ENCODE measurements at places on chromosomes 2 and 18.

DNA sequence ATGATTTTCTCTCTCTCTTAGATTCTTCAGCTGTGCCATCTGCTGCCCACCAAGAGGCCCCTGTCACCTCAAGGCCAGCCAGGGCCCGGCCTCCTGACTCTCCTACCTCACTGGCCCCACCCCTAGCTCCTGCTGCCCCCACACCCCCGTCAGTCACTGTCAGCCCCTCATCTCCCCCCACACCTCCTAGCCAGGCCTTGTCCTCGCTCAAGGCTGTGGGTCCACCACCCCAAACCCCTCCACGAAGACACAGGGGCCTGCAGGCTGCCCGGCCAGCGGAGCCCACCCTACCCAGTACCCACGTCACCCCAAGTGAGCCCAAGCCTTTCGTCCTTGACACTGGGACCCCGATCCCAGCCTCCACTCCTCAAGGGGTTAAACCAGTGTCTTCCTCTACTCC, 9.4 kb upstream of the GMPPA start:
- DNase-seq: no peak

- no peak for DNase-seq
These were observed 121.3 kb upstream of the NRXN1 start for GRCh38 chr2:51153236-51153635.

DNA sequence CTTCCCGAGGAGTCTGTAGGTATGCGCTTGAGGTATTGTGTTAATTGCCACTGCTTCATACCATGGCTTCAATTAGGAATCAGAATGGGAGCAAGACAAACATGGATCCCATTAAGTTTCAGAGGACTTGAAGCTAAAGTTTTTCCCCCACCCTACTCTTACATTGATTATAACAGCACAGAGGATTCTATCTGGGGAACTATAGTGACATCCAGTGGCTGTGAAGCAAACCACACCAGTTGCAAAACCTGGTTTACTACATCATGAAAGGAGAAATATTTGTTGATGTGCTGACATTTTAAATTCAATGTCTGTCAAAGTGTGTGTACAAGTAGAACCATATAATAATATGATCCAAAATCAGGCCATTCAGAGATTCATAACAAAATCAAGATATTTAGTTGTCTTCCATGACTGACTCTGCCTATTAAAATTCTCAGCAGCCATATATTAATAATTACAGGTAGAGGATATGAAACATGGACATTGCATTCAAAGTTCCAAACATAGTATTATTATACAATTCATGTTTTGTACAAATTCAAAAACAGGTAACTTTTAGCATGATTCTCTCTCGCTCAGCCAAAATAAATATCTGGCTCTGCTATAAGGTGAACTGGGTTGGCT, 82.9 kb downstream of the GRB14 start:
- DNase-seq: peak; percentile 28

DNA sequence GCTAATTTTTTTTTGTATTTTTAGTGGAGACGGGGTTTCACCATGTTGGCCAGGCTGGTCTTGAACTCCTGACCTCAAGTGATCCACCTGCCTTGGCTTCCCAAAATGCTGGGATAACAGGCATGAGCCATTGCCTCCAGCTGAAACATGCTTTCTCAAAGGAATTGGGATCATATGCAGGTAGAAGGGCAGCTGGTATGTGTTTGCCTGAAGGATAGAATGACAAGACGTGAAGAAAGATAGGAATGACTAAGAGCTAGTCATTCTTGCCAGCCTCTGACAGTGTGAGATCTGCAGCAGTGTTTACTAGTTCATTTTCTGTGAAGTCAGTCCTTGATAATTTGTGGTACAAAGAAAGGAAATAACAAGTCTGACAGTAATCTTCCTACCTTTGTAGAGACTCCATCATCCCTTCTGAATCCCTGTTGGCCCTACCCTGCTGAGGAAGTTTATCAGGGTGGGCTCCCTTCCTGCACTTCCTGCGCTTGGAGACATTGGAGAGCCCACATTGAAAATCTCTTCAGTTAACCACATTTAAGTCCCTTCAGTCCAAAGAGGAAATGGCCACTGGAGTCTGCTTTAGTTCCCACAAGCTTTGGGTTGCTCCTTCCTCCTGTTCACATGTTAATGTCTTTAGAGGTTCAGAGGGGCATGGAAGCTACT, 14.7 kb downstream of the CFLAR start:
- DNase-seq: peak; percentile 71

GRCh38 chr18:75284566-75284965, 74.0 kb downstream of the TSHZ1 start:
- DNase-seq: no peak

DNA sequence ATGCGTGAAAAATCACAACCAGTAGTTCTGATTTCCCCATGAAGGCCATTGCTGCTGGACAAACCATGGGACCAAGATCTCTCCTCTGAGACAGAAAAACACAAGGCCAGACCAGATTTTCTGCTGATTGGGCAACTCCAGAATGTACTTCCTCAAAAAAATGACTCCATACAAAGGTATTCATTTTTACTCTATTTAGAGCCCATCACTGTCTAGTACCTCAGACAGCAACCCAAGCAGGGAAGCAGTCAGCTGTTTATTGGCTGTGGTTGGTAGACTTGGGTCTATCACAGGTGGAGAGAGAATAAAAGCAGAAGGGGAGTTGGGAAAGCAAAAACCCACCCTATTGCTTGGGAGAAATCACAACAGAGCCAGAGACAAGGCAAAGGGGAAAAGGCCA, 219.9 kb downstream of the PIK3C3 start:
- DNase-seq: no peak

GRCh38 chr18:59871711-59872362, 28.0 kb upstream of the PMAIP1 start:
- DNase-seq: no peak
